T follicular helper cell (primary cell): ENCODE measurements at places on chromosomes 7 and 10.

GRCh38 chr7:25420771-25421170, 192.5 kb upstream of the NPVF start:
- no peak for DNase-seq

GRCh38 chr10:118557946-118558345, 37.5 kb downstream of the PRLHR start:
- no peak for DNase-seq

- peak; percentile 38 for DNase-seq
Observed at GRCh38 chr10:46228563-46229071, 58.2 kb upstream of the ANTXRL start.

GRCh38 chr7:155348806-155349205, 51.1 kb downstream of the INSIG1 start:
- no peak for DNase-seq

- DNase-seq: no peak
Observed at GRCh38 chr7:127366680-127367079, 25.8 kb downstream of the ZNF800 start.

DNA sequence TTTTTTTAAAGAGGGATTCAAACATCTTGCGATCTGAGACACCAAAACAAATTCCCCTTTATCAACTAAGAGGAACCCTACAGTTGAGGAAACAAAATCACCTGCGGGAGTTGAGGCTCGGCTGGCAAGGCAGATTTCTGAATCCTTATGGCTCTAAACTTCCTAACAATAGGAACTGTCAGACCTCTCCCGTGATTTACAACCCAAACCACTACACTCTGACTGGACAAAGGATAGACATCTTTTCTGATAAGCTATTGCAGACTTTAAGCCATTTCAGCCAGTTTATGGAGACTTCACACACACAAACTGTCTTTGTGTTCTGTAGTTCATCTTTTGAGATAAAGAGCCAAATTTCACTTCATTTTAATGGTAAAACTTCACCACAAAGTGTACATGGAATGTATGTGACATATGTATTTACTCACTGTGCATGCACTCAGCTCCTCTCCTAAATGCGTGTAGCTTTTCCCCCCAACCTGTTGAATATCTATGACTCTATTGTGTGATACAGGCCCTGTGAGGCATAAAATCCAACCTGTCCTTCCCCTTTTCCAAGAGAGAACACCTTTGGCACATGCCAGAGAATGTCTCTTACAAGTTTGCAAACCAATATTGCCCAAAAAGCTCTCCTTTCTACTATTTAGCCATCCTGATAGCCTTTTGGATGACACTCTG, 15.4 kb upstream of the TSPAN13 start:
- DNase-seq: no peak

DNA sequence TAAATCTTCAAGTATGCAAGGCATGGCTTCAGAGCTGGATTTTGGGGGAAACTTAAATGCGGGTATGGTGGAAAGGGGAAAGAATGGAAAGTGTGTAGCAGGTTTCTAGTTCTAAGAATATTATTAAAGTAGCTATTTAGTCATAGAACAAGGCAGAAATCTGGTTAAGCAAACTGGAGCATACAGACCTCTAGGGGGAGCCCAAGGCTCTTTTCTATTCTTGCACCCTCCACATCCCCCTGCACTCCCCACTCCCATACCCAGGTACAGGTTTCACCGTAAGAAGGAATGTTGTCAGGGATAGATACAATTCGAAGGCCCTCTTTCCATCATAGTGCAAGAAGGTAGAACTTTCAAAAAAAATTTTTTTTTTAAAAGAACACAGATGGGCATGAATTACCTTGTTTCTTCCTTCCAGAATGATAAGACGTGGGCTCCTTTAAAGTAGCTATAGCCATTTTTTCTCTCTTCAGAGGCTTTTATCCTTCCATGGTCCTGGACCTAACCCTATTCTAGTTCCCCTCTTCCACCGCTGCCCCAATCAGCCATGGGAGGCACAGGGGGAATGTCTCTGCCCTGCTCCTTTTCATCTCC, 41.5 kb upstream of the SMIM30 start:
- no peak for DNase-seq

DNA sequence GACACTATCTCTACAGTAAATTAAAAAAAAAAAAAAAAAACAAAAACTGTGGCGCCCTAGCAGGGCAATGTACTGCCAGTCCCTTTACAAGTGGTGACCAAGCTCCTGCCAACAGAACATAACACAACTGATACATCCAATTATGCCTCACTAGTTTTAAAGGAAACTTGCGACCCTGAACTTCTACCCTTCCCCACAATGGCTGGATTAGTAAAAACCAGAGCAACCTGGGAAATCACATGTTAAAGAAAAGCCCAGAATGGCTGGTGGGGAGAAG, 16.5 kb downstream of the ATE1 start:
- DNase-seq: no peak

GRCh38 chr10:69715156-69715898, 85.3 kb downstream of the FAM241B start:
- no peak for DNase-seq

- no peak for DNase-seq
Observed at GRCh38 chr10:28768227-28768626, 90.9 kb downstream of the BAMBI start.

- no peak for DNase-seq
Observed at GRCh38 chr10:29619241-29619669, 15.5 kb downstream of the SVIL start.
